ENCODE measurements at places on chromosomes 16 and 17.
A peak's percentile ranks its signal among the peaks of the same experiment; 100 is the strongest.

GRCh38 chr16:27291106-27291505 is 22.5 kb upstream of the NSMCE1 start:
- no peak for DNase-seq

DNA sequence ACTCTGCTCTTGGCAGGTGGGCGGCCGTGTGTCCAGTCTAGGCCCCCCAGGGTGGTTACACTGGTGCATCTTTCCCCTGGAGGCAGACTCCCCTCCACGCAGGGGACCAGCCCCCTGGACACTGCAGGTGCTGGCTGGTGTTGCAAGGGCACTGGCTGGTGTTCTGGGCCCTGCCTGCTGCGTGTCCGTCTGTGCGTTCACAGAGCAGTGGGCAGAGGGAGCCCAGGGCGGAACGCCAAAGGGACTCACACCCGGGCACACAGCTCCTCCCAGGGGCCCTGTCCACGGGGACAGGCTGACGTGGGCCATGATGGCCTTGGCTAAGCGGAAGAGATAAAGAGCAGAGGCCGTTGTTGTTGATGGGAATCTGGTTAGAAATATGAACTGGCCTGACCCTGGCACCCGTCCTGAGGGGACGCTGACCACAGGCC is 27.3 kb downstream of the ACSF3 start:
- DNase-seq: peak; percentile 52

- no peak for DNase-seq
Measured at GRCh38 chr17:79246225-79247190, 171.9 kb downstream of the ENGASE start.

DNA sequence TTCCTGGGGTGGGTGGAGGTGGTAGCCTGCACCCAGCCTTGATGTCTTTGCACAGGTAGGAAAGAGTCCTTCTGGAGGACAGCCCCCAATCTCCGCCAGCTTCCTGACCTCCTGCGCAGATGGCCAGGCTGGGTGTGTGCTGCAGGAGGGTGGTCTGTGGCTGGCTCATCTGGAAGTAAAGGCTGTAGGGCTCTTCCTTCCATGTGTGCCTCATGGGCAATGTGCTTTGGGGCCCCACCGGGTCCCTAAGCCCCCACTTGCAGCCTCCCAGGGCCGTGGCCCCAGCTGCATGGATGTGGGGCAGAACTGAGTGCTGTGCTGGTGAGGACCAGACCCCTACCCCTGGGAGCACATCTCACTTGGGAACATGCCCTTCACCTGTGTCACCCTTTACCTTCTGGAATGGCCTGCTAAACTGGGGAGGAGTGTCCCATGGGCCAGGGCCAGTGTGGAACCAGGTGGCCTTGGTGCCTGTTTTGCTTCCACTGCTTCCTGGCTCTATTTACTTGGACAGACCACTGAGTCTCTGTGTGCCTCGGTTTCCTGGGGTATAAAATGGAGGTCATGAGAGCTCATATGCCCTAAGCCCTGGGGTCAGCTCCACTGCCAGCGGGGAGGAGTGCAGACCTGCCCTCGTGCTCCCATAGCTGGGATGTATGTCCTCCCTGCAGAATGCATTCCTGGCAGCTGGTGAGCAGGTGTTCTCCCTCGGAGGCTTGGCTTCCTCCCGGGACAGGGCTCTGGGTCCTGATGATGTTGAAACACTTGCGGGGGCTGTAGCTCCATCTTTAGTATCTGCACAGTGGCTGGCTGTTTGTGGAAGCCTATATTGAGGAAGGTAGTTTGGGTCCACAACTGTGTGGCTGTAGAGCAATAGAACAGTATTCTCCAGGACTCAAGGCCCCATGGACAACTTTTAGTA is 18.0 kb downstream of the MPRIP start:
- DNase-seq: no peak

- no peak for DNase-seq
Measured at GRCh38 chr16:67265834-67266233, 13.5 kb upstream of the PLEKHG4 start.

GRCh38 chr17:30343796-30344195 is 9.9 kb upstream of the TMIGD1 start:
- no peak for DNase-seq

DNA sequence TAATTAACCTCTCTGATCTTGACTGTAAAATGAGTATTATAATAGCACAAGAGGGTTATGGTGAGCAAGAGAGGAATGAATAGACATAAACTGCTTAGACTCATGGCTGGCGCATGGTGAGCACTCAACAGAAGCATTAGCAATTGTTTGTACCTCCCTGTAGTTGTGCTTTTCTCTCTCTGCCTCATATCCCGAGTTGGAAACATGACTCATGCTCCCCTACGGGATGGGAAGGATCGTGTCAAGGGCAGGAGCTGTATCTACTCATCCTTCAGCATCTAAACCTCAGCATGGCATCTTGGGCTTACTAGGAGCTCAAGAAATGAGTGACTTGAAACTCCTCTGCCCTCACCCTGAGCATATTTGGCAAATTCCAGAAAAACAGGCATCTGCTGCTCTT is 299.6 kb downstream of the MAP2K4 start:
- DNase-seq: no peak

- DNase-seq: no peak
Measured at GRCh38 chr17:66667491-66668030, 167.4 kb upstream of the CACNG5 start.

Data from Right ventricle myocardium inferior (tissue), 1 donor.